ENCODE measurements at places on chromosomes 16 and 17.

DNA sequence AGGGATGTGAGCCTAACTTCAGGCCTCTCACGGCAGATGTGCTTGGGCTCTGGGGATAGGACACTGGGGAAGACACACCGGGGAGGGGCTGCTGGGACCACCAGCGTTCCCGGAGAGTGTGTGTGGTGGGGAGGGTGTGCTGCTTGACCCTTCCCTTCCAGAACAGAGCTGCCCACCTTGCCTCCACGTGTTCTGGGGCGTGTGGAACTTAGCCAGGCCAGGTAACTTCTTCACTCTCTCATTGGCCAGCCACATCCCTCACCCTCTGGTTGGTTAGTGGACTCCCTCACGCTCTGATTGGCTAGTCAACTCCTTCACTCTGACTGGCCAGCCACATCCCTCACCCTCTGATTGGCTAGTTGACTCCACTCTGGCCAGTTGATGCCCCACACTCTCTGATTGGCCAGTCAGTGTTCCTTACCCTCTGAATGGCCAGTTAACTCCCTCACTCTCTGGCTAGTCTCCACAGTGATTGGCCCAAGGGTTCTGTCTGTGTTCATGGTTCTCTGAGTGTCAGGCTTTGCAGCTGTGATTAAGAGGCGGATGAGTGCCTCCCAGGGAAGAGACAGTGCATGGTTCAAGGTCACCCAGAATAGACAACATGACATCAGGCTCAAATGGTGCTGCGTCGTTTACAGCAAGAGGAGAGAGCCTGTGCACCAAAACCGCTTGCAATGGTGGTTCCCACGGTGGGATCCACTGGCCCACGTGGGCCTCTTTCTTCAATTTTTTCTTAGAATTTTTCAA, 10.0 kb downstream of the TMEM235 start:
- peak; percentile 35 for DNase-seq

DNA sequence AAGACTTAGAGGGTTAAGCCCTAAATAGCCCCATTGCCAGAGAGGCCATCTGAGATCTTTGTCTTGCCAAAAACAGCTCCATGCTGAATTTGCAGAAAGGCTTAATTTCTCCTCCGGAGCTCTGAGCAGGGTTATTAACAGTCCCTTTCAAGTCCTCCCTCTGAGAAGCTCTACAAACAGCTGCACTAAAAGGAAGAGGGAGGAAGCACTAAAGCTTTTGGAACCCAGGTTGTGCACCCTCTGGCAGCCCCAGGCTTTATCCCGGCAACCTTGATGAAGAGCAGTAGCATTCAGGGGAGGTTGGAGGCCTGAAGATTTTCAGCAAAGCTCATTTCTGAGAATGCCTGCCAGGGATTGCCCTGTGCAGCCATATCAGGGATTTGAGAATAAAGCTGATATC, 554.7 kb downstream of the RBFOX1 start:
- DNase-seq: no peak

- DNase-seq: no peak
Measured at GRCh38 chr17:62017496-62017895, 47.6 kb downstream of the MED13 start.

- no peak for DNase-seq
Measured at GRCh38 chr16:11090232-11090631, 145.9 kb downstream of the CLEC16A start.

DNA sequence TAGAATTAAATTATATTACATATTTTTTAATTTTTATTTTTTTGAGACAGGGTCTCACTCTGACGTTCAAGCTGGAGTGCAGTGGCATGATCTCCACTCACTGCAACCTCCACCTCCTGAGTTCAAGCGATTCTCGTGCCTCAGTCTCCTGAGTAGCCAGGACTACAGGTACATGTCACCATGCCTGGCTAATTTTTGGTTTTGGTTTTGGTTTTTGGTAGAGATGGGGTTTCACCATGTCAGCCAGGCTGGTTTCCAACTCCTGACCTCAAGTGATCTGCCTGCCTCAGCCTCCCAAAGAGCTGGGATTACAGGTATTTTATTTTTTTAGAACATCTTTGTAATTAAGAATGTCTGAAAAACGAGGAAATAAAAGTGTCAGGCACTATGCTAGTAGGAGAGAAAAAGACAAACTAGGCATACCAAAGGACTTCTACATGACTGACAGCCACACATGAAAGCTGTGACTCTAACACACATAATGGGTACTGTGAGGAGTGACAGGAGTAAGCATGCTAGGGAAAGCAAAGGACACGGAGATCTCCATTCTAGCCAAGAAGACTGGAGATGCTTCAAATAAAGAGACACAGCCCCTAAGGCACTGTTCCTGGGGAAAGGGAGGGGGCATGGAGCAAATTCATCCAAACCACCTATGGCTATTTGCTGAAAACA, 7.3 kb downstream of the GNA13 start:
- DNase-seq: no peak

DNA sequence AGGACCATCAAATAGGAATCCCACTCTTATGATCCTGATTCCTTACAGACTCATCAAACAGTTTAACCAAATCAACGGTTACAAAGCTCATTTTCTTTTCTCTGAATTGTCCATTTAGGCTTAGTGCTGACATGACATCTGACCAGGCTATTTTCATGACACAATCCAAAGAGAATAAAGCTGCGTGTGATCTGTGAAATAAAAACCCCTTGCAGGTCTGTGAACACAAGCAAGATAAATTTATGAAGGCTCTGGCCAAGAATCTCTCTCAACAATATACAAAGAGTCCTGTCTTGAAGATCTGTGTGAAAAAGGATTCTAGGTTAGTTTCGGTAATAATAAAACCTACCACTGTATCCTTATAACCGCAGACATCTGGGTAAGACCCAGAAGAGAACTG, 22.0 kb downstream of the COG1 start:
- no peak for DNase-seq

DNA sequence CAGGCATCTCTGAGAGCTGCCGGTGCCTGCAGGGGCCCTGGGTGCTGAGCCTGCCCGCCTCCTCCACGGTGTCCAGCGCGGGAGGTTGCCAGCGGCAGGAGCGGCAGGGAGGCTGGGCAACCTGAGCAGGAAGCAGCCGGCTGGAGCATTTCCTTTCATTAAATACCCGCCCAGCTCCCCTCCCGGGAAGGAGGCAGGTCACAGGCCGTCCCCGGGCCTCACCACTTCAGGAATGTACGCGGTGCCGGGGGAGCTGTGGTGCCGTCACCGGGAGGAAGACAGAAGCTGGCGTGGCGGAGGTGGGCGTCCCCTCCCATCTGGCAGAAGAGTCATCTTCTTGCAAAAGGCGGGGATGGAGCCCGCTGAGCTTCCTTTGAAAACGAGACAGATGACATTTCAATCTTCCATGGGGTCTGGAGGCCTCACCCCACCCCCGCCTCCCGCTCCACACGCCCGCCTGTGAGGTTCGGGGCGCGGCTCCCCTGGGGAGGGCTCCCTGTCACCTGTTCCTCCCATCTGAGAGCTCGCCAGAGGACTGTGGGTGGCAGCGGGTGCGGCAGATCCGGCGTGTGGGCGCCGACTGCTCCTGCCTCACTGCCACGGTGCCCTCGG, 16.0 kb downstream of the SOX8 start:
- peak; percentile 20 for DNase-seq

- peak; percentile 88 for DNase-seq
Measured at GRCh38 chr17:33169580-33170285, 123.4 kb downstream of the ASIC2 start.

DNA sequence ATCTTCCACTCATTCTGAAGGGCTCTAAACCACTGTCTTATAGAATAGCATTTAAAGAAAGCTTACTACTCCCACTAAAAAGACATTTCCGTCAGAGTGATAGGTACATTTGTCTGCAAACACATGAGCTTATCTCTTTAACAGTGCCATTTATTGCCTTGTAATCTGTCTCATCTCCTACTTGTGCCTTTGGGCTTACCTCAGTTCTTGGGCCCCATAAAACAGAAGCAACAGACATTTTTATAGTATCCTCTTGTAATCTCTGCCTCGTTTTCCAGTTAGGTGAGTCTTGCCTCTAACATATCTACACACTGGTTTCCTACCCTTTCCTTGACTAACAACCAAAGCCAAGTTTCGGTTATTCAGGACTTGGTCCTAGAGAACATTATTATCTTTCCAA, 681.4 kb upstream of the KIF2B start:
- DNase-seq: no peak
